ENCODE measurements at places on chromosomes 7 and 10.

DNA sequence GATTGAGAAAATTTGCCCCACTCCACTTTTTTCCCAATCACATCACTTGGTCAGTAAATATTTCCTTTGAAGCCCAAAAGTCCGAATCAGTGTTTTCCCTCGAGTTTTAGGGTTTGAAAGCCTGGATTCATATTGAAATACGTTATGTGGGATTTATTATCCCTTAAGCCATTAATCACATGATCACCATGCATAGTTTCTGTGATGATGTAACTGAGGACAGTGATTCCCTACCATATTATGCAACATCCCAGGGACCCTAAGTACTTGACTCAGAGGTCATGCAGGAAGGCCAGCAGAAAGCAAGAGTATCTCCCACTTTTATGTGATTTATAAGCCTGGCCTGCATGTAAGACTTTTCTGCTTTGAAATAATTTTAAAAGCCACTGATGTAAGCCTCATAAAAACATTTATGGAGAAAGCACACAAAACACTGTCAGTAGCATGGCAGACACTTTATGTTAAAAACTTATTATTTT lies 630.6 kb upstream of the ZWINT start:
- DNase-seq = no peak

- DNase-seq = no peak
Observed at GRCh38 chr7:50982626-50983025, 199.9 kb upstream of the GRB10 start.

GRCh38 chr10:118569241-118569881 lies 26.1 kb downstream of the PRLHR start:
- no peak for DNase-seq

- DNase-seq = no peak
Observed at GRCh38 chr7:108314551-108314950, 141.7 kb downstream of the NRCAM start.

DNA sequence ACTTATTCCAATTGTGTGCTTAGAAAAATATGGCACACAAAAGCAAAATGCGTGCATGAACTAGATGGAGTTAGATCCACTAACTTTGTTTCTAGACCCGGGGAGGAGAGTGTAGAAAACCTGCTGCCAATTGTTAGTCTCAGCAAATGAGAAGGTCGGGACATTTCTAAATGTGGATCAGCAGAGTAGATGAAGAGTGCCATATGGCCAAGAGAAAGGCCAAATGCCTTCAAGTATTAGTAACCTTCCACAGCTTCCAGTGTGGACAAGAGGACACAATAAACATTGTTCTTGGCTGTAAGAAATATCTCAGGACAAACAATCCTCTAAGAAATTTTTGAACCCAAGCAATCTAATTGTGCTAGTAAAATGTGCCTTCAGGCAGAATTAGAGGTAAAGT lies 690.3 kb downstream of the REEP3 start:
- no peak for DNase-seq

- no peak for DNase-seq
Observed at GRCh38 chr10:5595994-5596471, 70.4 kb downstream of the ASB13 start.

DNA sequence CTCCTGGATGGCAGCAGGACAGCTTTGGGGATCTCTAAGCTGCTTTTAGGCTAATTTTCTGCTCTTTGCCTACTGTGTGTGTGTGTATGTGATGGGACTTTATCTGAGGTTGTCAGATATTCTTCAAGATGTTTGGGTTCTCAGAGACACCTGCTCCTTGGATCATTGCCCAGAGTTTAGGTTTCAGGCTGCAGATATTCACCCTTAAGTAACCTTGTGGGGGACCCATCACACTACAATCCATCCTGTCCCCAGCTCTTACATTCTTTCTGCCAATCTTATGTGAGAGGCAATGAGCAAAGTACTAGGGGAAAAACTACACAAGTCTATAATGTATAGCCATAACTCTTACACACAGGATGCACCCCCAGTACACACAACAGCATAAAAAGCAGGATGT lies 263.0 kb upstream of the ZWINT start:
- no peak for DNase-seq

Data from activated T-helper 1 cell treated with anti-CD3 and anti-CD28 coated beads, Interleukin-2, amount 50 U/mL, for 16 hours (primary cell).